ENCODE measurements at places on chromosomes 5 and 9. TPM values are rescaled to one million over a fixed set of nuclear protein-coding genes. Genes with fewer than 3 reads are reported as not detected.

SLC36A3 gene
- not detected for total RNA-seq

FRRS1L gene
- not detected for total RNA-seq

TERT gene
- total RNA-seq: 12.7 TPM

SLC34A1 gene
- total RNA-seq: 0.29 TPM

BRD8 gene
- 42.0 TPM for total RNA-seq

CLIC3 gene
- not detected for total RNA-seq

PFN3 gene
- not detected for total RNA-seq

Data from activated CD8-positive, alpha-beta T cell treated with anti-CD3 and anti-CD28 coated beads for 36 hours (primary cell).